ENCODE measurements at places on chromosomes 13 and 19.

DNA sequence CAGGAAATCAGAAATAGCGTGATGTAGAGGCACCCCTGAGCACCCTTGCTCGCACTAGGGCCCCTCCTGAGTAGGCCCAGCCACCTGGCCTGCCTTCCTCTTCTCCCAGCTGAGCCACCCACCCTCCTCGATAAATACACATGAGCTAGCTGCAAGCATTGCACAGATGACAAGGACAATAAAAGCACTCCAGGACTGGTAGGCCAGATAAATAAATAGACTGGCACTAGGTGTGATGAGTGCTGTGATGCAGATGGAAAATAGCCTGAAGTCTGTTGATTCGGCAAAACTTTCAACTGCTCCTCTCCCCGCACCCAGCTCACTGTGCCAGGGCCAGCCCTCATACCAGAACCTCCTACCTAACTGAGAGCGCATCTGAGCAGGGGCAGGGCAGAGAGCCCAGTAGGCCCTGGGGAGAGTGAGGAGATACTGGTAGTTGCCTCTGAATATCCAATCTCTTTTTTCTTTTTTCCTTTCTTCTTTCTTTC lies 54.5 kb upstream of the GPI start:
- DNase-seq: no peak

DNA sequence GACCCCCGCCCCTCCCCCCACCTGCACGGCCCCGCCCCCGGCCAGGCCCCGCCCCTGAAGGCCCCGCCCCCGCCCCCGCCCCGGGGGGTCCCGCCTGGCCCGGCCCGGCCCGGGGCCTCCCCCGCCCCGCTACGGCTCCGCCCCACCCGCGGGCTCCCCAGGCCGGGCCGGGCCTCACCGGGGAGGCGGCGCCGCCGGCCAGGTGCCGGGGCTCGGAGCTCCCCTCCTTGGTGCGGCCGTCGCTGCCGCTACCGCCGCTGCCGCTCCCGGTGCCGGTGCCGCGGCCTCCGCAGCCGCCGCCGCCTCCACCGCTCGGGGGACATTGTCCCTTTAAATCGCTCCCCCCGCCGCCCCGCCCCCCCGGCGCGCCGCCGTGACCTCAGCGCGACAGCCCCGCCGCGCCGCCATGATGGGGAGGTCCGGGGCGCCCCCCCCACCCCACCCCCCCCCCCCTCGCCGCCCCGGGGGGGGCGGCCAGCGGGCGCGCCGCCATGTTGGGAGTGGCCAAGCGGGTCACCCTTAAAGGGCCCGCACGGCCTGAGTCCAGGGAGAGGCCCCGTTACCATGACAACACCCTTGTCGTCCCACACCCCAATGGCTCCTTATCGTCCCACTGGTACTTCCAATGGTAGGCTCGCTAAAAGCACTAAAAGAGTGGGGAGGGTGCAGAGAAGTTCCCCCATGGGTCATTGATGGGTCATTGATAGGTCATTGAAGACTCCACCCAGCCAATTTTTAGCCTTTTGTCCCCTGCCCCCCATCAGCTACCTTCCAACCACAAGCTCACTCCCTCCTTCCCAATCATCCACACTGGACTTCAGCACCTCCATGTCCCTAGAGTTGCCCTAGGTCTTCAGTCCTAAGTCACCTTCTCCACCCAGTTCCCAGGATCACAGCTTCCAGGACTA lies at the start of gene WIZ:
Gene WIZ, minus strand, starts transcription at position 337 of the 908 bp plus-strand sequence. CDS start 1,649 bp downstream, outside the sequence.
- peak; percentile 83 for DNase-seq

- no peak for DNase-seq
Measured at GRCh38 chr13:30810261-30810701, 74.9 kb downstream of the ALOX5AP start.

DNA sequence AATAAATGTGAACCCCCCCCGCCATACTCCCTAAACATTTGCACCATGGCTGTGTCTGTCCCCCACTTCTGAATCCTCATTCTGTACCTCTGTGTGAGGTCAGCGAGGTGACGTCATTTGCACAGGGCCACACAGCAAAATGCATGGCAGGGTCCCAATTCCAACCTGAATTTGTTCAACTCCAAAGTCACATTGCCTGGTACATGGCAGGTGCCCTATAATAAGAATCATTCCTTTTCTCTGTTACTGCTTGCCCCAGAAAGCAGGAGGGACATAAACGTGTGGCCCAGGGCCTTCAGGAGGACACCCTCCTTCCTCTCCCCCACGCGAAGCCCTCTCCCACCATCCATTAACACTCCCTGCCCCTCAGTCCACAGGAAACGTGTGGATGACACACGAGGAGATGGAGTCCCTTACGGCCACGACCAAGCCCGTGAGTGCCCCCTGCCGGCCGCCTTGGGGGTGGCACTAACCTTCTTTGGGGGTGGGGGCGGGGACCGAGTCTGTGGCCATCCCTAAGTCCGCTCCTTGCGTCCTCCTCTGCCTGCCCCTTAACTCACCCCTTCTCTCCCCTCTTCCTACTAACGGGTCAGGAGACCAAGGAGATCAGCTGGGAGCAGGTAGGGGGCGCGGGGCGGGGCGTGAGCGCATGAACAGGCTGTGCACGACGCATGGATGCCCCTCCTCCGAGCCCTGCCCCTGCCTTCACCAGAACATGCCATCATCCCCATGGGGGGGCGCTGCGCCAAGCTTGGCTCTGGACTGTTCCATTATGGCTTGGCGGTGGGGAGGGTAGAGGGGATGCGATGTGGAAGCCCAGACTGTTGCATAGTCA lies 9.4 kb downstream of the HRC start:
- DNase-seq: peak; percentile 72

Measured in CD4-positive, alpha-beta memory T cell (primary cell).